ENCODE measurements at places on chromosomes 12 and 14. TPM values are rescaled to one million over a fixed set of nuclear protein-coding genes. Genes with fewer than 3 reads are reported as not detected.

MDGA2 gene
- not detected for total RNA-seq

RDH16 gene
- total RNA-seq: not detected

SLC5A8 gene
- not detected for total RNA-seq

COCH gene
- total RNA-seq: 6.8 TPM

TMED8 gene
- 31.9 TPM for total RNA-seq

HSPA2 gene
- total RNA-seq: 1.1 TPM

TAC3 gene
- not detected for total RNA-seq

MAP3K9 gene
- total RNA-seq: 7.9 TPM

DNAH10 gene
- 0.53 TPM for total RNA-seq

RPGRIP1 gene
- not detected for total RNA-seq

SLC17A8 gene
- total RNA-seq: not detected

CRIP2 gene
- 0.61 TPM for total RNA-seq
